ENCODE measurements at places on chromosomes 4 and X.

GRCh38 chr4:169573889-169574288, 38.5 kb downstream of the NEK1 start:
- DNase-seq: no peak

- DNase-seq: no peak
These were observed 803.0 kb downstream of the DMD start for GRCh38 chrX:32408389-32408788.

- DNase-seq: no peak
These were observed 381.2 kb upstream of the IGFBP7 start for GRCh38 chr4:57491388-57491787.

DNA sequence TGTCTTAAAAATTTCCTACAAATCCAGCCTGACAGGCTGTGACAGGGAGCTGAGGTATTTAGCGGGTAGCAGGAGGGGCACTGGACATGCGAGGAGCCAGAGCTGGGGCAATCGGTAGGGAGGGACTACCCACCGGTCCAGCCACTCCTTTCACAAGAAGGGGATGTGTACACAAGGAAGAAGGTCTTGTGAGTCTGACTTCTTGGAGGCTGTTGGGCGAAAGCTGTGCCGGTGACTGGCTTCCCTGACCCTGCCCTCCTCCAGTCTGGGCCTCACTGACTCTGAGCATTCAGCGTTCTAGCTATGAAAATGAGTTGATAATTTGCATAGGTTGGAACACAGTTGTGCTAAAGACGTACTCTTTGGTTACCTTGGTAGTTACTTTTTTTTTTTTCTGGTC, 12.7 kb upstream of the CXCL8 start:
- no peak for DNase-seq

DNA sequence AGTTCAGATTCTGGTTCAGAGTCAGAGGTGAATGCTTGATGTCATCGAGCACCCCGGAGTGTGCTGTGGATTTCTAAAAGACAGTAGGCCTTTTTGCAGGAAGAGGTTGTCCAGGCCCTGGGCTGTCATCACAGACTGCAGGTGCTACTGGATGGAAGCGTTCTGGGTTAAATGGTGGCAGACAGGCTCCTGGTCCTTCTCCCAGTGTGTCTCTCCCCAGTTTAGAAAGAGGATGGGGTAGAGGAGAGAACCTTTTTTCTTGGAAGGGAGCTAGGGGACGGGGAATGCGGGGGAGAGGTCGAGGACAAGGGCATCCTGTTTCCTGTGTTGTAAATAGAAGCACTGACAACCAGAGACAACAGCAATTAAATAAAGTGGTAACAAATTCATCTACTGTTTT, 102.3 kb upstream of the NUDT6 start:
- DNase-seq: no peak

All from stimulated activated CD4-positive, alpha-beta T cell treated with anti-CD3 and anti-CD28 coated beads, Interleukin-4, amount 100 ng/mL, for 48 hours (primary cell).